ENCODE measurements at places on chromosomes 2 and 18.

GRCh38 chr2:54569745-54570301 is 113.7 kb downstream of the SPTBN1 start:
- DNase-seq: no peak
- H3K4me1 ChIP-seq: peaks cover 70% of the 10 kb centered on the region

- H3K27me3 ChIP-seq: peaks cover 4% of the 10 kb centered on the region
- no peaks in the 10 kb centered on the region for H3K36me3 ChIP-seq
- no peak for DNase-seq
- no peak overlapping the region for H3K27ac ChIP-seq
- H3K4me3 ChIP-seq: no peak overlapping the region
- H3K4me1 ChIP-seq: no peaks in the 10 kb centered on the region
Observed at GRCh38 chr2:70565039-70565731, 11.6 kb upstream of the TGFA start.

GRCh38 chr2:229401171-229401865 is 130.2 kb upstream of the PID1 start:
- no peak overlapping the region for H3K27ac ChIP-seq
- peaks cover 2% of the 10 kb centered on the region for H3K36me3 ChIP-seq
- no peak overlapping the region for H3K4me3 ChIP-seq

DNA sequence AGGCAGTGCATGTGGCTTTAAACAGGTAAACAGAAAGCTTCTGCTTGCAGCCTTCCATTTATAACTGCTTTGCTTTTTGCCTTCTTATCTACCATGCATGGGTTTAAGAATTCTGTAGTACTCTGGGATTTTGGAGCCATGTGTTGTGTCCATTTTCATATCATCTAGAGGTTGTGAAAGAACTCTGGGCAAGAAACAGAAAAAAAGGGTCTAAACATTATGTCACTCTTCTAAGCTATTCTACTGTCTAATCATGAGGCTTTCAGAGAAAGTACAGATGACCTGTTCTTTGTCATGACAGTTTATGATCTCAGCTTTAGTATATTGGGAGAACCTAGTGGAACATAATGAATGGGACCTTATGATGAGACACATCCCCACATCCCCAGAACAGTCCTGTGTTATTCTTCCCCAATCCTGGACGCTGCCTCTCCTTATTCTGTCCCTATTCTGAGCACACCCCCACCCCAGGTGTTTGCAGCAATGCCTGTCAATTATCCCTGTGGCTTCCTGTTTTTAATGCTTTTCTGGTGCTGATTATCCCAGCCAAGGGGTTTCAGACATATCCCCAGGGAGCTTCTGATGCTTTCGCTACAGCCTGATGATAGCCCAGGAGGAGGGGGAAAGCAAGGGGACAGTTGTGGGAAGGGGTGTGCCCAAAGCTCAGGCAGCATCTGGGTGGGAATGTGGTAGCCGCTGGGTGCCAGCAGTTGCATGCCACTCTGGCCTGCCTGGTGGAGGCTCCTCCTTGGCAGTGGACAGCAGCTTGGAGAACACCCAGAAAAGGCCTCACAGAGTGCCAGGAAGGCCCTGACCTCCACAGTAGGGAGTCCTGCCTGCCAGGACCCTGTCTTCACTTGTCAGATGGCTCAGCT is 169.5 kb upstream of the MAP3K20 start:
- H3K27ac ChIP-seq: no peak overlapping the region
- peaks cover 5% of the 10 kb centered on the region for H3K27me3 ChIP-seq
- DNase-seq: no peak
- no peaks in the 10 kb centered on the region for H3K36me3 ChIP-seq
- no peaks in the 10 kb centered on the region for H3K4me1 ChIP-seq

DNA sequence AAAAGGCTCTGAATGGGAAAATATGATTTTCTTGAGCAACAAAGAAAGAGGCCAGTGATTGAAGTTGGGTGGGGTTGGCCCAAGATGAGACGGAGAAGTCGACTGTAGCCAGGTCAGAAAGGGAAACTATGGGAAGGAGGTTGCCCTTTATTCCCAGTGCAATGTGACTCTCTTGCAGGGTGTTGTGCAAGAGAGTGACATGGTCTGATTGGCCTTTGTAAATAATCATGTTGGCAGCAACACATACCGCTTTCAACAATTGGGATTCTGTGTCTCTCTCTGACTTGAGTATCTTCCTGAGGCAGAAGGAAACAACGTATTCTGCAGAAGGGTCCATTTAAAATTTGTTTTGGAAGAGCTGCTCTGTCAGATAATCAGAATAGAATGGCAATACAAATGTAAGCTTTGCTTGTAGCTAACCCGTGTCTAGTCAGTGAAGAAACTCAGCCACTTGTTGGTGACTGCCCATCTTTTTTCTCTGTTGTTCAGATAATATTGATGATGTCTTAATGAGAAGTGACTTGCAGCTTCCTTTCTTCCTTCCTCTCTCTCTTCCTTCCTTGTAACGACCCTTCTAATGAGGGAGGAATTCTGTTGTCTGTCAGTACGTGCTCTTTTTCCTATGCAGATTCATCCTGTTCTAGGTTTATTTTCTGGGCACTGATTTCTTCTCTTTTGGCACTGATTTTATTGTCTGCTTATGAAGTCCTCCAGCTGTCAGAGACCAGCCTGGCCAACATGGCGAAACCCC is 311.0 kb upstream of the FAM98A start:
- H3K27ac ChIP-seq: no peak overlapping the region
- H3K36me3 ChIP-seq: no peaks in the 10 kb centered on the region
- DNase-seq: no peak
- no peaks in the 10 kb centered on the region for H3K4me1 ChIP-seq

DNA sequence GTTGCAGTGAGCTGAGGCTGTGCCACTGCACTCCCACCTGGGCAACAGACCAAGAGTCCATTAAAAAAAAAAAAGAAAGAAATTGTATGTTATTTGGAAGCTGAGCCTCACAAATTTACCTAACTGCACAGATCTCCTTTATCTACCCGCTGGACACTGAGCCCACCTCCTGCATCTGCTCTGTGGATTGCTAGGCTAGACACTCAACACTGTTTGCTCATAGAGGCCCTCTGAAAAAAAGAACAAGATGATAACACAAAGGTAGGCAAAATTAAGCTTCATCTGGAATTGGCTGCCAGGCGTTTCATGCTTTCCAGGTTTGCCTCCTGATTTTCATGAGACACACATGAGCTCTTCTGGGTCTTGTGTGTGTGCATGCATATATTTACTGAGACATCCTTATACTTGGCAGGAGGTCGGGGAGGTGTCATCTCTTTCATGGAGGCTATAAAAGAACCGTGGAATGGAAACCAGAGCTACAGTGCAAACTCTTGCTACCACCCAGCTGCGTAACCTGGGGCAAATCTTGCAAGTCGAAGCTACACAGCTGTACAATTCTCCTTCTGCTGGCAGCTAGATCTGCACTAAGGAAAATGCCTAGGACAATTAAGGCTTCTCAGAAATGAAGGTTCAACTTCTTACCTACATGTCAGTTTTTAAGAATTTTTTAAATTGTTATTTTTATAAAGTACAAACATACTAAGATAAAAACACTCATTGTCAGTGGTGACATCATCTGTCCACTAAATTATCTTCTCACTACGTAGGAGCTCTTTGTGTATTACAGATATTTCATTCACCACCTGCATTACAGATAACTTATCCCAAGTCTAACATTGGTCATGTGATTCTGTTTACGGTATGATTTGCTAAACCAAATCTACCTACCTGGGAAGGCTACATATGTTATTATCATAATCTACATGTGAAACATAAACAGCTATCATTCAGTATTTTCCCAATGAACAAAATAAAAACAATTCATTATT is 63.1 kb downstream of the CABYR start:
- no peak for DNase-seq
- no peak overlapping the region for H3K27ac ChIP-seq
- H3K4me1 ChIP-seq: no peaks in the 10 kb centered on the region
- H3K27me3 ChIP-seq: peaks cover 5% of the 10 kb centered on the region

GRCh38 chr2:216787851-216788540 is 71.9 kb downstream of the TNP1 start:
- H3K27me3 ChIP-seq: peaks cover 10% of the 10 kb centered on the region
- no peaks in the 10 kb centered on the region for H3K4me1 ChIP-seq
- H3K36me3 ChIP-seq: no peaks in the 10 kb centered on the region
- no peak overlapping the region for H3K27ac ChIP-seq
- no peak for DNase-seq
- no peak overlapping the region for H3K4me3 ChIP-seq

GRCh38 chr2:185417111-185417510 is 321.5 kb upstream of the FSIP2 start:
- DNase-seq: no peak
- H3K36me3 ChIP-seq: no peaks in the 10 kb centered on the region
- no peaks in the 10 kb centered on the region for H3K4me1 ChIP-seq

- peaks cover 13% of the 10 kb centered on the region for H3K36me3 ChIP-seq
- H3K27me3 ChIP-seq: no peaks in the 10 kb centered on the region
- no peak overlapping the region for H3K27ac ChIP-seq
- no peak for DNase-seq
- peaks cover 12% of the 10 kb centered on the region for H3K4me1 ChIP-seq
- no peak overlapping the region for H3K4me3 ChIP-seq
Observed at GRCh38 chr2:148106331-148106730, 85.4 kb downstream of the MBD5 start.

GRCh38 chr2:174027956-174028355 is 62.8 kb upstream of the SP3 start:
- no peak overlapping the region for H3K4me3 ChIP-seq
- no peaks in the 10 kb centered on the region for H3K27me3 ChIP-seq
- DNase-seq: no peak
- H3K27ac ChIP-seq: no peak overlapping the region
- H3K4me1 ChIP-seq: peaks cover 20% of the 10 kb centered on the region

DNA sequence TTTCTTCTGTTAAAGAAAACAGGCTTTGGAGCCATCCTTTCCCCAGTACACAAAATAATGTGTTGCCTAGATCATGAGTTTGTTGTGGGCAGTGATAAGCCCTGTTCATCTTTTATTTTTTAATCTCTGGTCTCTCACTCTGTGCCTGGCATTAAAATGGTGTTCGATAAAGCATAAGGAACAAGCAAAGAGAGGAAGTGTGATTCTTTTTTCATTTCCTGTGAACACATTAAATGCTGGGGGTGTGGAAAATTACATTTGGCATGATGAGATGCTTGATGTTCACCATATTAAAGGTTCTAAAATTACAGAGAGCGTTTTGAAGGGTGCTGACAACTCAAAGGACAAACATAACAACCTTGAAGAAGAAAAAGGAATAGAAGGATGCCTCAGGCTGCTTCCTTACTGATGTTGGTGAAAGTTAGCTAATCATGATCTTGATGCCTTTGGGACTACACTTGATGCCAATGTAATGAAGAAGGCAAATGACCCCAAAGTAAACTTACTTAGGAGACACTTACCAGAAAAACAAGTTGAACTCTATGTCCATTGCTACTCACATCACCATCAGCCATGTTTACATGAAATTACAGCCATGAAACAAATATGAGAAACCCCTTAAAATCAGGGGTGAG is 33.0 kb downstream of the TMEFF2 start:
- no peaks in the 10 kb centered on the region for H3K36me3 ChIP-seq
- peaks cover 7% of the 10 kb centered on the region for H3K4me1 ChIP-seq
- H3K27me3 ChIP-seq: peaks cover 10% of the 10 kb centered on the region
- DNase-seq: no peak
- no peak overlapping the region for H3K27ac ChIP-seq
- H3K4me3 ChIP-seq: peak overlapping the region; percentile 1

DNA sequence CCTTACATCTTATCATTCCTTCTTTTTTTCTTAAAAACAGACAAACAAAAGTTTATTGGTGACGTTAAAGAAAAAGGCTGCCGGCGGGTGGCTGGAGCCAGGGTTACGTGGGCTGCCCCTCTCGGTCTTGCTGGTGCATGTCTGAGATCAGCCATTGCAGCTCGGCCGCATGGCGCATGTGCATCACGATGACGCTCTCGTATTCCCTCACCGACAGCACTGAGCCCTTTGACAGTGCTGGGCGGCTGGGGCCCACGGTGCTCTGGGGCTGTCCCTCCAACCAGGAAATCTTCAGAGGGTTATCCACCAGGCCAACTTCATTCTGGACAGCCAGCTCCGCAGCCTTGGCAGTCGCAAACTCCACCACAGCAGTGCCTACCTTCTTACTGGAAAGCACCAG is 1081.8 kb upstream of the TMEFF2 start:
- no peak for DNase-seq
- no peak overlapping the region for H3K27ac ChIP-seq
- H3K36me3 ChIP-seq: no peaks in the 10 kb centered on the region

DNA sequence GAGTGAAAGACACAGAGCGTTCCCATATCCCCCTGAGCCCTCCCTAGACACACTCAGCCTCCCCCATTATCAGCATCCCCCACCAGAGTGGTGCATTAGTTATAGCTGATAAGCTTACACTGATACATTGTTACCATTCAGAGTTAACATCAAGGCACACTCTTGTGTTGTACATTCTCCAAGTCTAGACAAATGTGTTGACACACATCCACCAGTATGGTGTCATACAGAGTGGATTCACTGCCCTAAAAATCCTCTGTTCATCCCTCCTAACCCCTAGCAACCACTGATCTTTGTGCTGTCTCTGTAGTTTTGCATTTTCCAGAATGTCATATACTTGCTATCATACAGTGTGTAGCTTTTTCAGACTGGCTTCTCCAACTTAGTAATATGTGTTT is 78.0 kb upstream of the RPL31 start:
- peaks cover 4% of the 10 kb centered on the region for H3K27me3 ChIP-seq
- no peak overlapping the region for H3K4me3 ChIP-seq
- no peaks in the 10 kb centered on the region for H3K36me3 ChIP-seq
- H3K27ac ChIP-seq: no peak overlapping the region

GRCh38 chr2:71001981-71002570 is 7.4 kb upstream of the TEX261 start:
- no peaks in the 10 kb centered on the region for H3K4me1 ChIP-seq
- H3K27ac ChIP-seq: no peak overlapping the region
- no peak for DNase-seq
- H3K4me3 ChIP-seq: no peak overlapping the region
- H3K27me3 ChIP-seq: peaks cover 7% of the 10 kb centered on the region

DNA sequence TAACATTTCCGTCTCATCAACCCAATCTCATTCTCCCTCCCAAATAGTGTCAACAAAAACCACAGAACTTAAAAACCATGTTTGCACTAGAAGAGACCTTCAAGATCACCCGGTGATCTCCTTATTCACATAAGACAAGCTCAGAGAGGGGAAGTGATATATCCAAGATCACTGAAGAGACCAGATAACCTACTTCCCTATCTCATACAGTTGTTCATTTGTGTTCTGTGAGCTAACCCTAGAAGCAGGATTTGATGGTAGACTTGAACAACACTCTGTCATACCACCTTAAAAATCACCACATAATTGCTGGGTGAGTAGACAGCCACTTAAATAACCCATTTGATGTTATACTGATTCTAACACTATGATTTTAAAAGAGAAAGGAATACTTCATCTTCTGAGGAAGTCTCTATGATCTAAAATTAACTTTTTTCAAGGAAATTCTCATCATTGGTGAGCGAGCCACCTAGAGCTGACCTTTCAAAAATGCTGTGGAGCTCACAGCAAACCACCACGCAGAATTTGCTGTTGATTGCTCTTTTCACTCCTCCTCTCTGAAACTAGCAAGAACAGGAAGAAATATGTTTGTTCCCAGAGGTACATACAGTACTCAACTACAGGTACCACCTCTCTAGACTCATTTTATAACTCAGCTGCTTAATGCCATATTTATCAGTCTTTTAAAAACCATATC is 15.1 kb downstream of the AAK1 start:
- no peaks in the 10 kb centered on the region for H3K36me3 ChIP-seq
- no peak overlapping the region for H3K27ac ChIP-seq
- H3K4me3 ChIP-seq: no peak overlapping the region
- DNase-seq: no peak
